MCF 10A (cell line): ENCODE measurements at places on chromosomes 2 and 18. TPM values are rescaled to one million over a fixed set of nuclear protein-coding genes. Genes with fewer than 3 reads are reported as not detected.

GRCh38 chr2:238159661-238160205 lies 963 bp downstream of the ERFE start:
- no peak for DNase-seq

- DNase-seq, result no peak
These were observed 842 bp upstream of the CKAP2L start for GRCh38 chr2:112765251-112765650.

GRCh38 chr2:215811003-215811402 lies 202.3 kb downstream of the MREG start:
- no peak for DNase-seq

GRCh38 chr18:27605107-27605834 lies 420.2 kb upstream of the CHST9 start:
- peak; percentile 78 for DNase-seq

- no peak for DNase-seq
These were observed 22.8 kb downstream of the TNS1 start for GRCh38 chr2:217980036-217980435.

DNA sequence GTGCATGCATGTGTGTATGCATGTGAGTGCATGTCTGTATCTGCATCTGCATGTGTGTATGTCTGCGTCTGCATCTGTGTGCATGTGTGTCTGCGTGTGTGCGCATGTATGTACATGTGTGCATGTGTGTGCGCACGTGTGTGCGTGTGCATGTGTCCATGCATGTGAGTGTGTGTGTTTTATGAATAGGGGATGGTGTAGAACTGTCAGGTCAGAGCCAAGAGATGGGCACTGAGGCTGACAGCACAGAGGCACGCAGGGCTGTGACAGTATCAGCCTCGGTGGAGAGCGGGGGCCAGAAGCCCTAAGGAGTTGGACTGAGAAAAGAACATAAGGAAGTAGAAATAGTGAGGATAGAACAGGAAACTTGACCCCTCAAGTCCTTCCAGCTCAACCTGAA lies 494.0 kb upstream of the MYT1L start:
- no peak for DNase-seq

- DNase-seq, result no peak
These were observed 281.7 kb upstream of the UBE2E3 start for GRCh38 chr2:180698668-180699067.

- no peak for DNase-seq
These were observed 213.1 kb upstream of the MC4R start for GRCh38 chr18:60585670-60586069.

DNA sequence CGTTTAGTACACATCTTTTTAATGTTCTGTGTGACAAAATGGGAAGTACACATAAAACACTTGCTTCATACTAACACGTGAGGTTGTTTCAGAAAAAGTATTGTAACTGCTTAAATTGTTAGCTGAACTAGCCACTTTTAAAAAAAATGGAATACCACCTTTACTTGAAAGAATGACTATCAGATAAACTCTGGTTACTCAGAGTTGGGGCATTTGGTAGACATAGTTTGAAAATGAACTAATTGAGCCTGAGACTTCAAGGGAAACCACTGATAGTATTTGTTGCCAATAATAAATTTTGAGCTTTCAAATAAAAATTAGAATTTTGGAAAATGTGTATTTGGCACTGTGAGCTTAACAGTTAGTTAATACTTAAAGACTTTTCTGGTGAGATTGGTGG lies 103.0 kb upstream of the FBXO11 start:
- no peak for DNase-seq

DNA sequence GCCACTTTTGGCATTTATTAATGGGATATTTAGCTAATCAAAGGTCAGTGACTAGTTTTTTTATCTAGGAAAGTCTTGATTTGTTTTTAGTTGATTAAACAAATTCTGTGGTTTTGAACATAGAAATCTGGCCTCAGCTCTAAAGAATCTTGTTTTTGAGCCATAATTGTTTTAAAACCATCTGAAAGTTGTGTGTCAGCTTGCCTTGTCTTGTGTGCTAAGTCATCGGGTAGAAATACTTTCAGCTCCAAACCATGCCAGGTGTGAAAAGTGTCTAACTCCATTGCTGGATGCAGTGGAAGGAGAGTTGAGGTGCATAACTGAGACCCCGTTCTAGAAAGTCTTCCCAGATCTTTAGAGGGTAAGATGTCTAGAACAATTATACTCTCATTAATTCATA lies 22.7 kb downstream of the FARP2 start:
- DNase-seq, result no peak

DNA sequence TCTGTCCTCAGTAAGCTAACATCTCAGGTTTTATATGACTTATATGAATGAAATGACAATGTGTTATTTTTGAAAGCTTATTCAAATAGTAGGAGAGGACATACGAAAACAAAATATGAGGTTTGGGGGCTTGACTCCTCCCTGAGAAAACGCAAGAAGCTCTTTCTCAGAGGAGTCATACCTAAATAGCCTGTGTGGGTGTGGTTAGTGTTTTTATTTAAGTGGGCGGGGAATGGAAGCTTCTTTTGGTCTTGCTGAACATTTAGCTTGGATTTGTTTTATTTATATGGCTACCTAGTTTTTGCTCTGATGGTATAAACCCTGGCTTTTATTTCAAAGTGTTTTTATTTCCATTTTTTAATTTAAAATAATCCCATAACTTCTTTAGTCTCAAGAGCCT lies 72.1 kb upstream of the DSG1 start:
- peak; percentile 69 for DNase-seq

- DNase-seq, result no peak
These were observed 20.0 kb downstream of the SLC66A2 start for GRCh38 chr18:79931475-79931874.

DNA sequence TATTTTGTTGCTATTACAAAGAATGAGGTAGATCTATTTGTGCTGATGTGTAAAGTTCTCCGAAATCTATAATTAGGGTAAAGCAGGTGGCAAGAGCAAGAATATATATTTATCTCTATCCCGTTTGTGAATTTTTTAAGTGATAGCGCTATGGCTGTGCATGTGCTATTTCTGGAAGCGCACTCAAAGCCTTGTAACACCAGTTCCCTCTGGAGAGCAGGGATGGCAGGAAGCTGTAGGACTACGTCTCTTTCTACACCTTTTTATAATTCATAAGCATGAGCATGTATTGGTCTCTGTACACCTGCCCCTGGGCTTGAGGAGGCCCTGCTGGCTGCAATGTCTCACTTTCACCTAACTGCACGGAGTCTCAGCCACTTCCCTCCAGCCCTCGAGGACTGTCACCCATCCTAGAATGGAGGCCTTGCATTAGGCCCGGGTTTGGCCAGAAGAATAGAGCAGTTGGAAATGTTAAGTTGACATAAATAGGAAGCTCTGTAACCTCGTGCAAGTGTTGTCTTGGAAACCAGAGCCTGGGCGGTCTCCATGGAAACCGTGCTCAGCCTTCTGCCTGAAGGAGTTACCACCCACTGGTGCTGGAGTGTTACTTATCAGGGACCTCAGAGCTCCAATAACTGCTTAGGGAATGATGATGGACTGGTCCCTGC lies 20.9 kb downstream of the ITM2C start:
- DNase-seq, result no peak

- no peak for DNase-seq
These were observed 21.8 kb downstream of the MDH1 start for GRCh38 chr2:63610525-63610924.

GRCh38 chr2:23269747-23270146 lies 115.2 kb upstream of the KLHL29 start:
- DNase-seq, result no peak

DNA sequence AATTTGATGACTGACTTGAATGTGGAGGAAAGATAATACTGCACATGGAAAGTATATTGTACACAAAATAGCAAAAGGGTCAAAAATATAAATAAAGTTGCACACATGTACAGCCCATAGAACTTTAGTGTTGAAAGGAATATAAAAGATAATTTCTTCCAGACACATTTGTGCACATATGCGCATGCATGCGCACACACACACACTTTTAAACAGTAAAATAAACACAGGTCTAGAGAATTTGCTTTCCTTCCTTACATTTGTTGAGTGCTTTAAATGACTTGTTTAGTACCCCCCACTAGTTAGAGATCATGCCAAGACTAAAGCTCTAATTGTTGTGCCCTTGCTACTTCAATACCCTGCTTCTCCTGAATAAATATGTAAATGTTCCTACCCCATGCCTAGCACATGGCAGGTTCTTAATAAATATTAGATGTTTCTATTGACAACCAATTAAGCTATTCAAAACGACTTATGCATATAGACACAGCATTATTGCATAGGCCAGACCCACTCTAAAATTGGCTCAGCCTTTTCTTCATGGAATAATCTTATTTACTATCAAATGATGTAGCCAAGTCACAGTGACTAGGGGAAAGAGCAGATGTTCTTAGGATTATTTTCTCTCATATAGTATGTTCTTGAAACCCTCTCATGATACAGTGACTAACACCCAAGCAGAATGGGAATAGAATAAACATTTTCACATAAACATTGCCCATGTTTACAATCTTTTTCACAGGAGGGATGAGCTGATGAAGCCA lies 165.5 kb upstream of the ACVR2A start:
- DNase-seq, result no peak

DNA sequence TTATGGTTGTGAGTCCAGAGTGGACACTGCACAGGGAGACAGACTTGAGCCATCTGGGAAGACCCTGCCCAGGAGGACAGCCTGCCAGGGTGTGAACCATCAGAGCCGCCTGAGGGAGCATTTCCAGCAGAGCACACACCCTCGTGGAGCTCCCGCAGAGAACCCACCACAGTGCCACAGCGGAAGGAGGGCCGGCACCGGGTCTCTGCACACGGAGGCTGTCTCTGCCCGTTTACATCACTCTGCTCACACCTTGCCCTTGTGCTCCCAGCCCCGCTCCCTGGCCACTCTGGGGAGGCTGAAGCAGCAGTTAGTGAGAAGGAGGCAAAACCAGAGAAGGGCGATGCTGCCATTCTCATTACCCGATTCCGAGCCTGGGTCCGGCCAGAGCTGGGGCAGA lies 161.9 kb downstream of the KLHL29 start:
- DNase-seq, result no peak

DNA sequence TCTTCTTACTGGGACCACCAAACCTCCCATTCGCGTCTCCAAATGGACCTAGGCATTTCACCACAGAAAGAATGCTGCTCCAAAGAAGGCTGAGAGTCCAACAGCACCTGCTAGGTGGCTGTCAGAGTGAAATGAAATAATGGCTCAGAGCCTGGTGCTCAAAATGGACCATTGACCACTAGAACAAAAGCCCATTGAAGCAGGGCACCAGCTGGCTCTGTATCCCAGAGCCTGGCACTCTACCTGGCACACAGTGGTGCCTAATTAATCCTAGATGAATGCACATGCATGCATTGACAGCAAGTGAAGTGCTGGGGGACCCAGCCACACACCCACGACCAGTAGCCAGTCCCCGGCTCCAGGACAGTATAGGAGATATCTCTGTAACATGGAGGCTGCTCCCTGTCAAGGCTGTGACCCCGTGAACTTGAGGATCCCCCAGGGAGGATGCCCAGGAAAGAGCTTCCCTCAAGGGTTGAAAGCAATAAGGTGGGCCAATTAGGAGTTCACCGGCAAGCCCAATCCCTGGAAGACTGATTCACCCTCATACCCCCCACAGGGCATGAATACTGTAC lies 261.3 kb downstream of the TNS1 start:
- DNase-seq, result no peak

DNA sequence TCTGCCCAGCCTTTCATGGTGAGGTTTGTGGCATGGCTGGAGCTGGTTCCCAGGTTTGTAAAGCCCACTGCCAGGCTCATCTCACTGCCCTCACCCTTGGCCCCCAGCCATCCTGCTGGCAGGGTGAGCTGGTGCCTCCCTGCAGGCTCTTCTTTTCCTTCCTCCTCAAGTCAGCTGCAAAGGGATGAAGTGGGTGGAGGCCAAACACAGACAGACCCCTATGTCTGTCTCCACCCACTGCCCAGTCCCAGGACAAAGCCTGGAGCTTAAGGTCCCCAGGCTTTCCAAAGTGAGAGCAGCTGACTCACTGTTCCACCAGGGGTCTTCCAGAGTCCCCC lies 92.0 kb downstream of the TNS1 start:
- no peak for DNase-seq

DNA sequence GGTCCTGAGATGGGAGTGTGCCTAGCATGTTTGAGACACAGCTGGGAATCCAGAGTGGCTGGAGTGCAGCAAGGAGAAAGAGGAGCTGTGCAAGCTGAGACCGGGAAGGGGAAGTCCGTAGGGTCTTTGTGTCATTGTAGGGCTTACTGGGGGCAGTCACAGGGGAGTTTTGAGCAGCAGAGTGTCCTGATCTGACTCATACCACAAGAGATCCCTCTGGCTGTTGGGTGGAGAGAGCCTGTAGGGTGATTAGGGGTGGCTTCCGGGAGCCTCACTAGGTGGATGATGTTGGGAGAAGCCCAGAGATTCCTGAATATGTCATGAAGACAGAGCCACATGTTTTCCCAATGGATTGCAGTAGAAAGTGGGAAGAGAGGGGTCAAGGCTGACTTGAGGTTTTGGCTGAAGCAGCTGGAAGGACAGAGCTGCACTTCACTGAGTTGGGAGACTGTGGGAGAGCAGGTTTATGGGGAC lies 30.9 kb downstream of the FHOD3 start:
- DNase-seq, result no peak

GRCh38 chr2:43059183-43059897 lies 167.1 kb downstream of the ZFP36L2 start:
- peak; percentile 98 for DNase-seq

DNA sequence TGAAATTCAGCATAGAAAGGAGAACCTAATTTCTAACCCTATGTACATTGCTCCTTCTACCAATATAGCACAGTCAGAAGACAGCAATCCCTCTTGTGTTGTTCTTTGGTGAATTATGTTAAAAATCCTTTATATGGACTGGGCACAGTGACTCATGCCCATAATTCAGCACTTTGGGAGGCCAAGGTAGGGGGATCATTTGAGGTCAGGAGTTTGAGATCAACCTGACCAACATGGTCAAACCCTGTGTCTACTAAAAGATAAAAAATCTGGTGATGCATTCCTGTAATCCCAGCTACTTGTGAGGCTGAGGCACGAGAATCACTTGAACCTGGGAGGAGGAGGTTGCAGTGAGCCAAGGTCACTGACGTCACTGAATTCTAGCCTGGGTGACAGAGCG lies 195.6 kb downstream of the TMX3 start:
- DNase-seq, result no peak

GRCh38 chr2:29782549-29783458 lies 138.6 kb downstream of the ALK start:
- DNase-seq, result no peak

GRCh38 chr2:188114014-188114413 lies 177.7 kb upstream of the GULP1 start:
- DNase-seq, result no peak

Gene CRACDL
- total RNA-seq, result 12.9 and 13.0 TPM in 2 replicates

Gene COL4A4
- 0.25 and 0.30 TPM in 2 replicates for total RNA-seq

Gene NYAP2
- total RNA-seq, result not detected in 2 replicates

Gene FZD7
- total RNA-seq, result 1.1 and 1.8 TPM in 2 replicates

Gene VWC2L
- total RNA-seq, result not detected in 2 replicates

Gene RGPD5
- total RNA-seq, result 35.0 and 60.4 TPM in 2 replicates

Gene CFAP65
- not detected in 2 replicates for total RNA-seq

Gene EGR4
- 0.22 and 0.37 TPM in 2 replicates for total RNA-seq

Gene NEB
- 0.33 and 1.2 TPM in 2 replicates for total RNA-seq

Gene SP9
- total RNA-seq, result not detected in 2 replicates
